ENCODE measurements at places on chromosomes 12 and 14.

DNA sequence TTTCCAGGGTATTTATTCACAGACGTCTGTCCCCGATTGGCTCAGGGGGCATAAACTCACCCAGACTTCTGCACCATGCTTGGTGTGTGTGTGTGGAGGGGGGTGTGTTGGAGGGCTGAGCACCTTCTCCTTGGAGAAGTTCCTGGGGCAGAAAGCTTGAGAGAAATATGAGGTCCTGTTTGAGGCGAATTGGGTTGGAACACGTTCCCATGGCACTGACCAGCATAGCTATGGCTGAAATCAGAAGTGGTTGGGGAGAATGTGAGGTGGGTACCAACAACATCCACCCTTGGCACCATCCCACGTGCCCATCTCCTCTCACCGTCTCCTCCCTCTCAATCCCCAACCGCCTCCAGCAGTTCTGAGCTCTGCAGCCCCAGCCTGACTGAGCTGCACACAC is 16.0 kb upstream of the GPATCH2L start:
- no peak for DNase-seq

- DNase-seq, result no peak
These were observed 274.9 kb downstream of the EMP1 start for GRCh38 chr12:13471471-13471870.

- DNase-seq, result peak; percentile 53
These were observed 449.6 kb upstream of the RGS6 start for GRCh38 chr14:71482671-71483070.

GRCh38 chr12:4202487-4202886 is 71.1 kb upstream of the CCND2 start:
- DNase-seq, result no peak

DNA sequence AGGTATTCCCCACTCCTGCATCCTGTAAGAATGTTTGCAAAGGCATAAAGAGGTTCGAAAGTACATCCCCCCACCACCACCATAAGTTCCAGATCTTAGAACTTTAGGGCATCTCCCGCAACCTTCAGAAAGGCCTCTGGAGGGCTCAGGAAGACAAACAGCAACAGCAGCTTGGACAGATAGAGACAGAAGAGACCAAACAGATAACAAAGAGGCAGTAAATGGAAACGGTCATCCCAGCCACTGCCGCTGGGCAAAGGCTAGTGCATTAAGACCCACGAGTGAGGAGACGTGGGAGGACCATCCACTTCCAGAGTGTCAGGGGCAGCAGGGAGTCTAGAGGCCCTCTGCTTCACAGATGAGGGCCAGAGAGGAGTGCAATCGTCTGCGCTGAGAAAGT is 124.3 kb downstream of the CRACR2A start:
- DNase-seq, result no peak

GRCh38 chr12:96233168-96233567 is 39.0 kb downstream of the ELK3 start:
- no peak for DNase-seq

DNA sequence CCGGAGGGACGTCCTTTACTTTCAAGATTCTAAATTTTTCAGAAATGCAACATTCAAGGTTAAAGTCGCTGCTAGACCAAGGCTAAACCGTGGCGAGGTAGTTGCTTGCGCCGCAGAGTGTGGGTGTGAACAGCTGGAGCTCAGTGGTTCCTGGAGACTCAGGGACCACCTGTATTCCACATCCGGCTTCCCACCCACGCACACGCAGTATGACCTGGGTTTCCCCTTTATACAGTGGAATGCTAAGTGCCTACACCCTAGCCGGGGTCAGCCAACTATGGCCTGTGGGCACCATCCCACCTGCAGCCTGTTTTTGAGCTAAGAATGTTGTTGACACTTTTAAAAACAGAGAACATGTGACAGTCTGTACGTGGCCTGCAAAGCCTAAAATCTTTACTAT is 42.9 kb upstream of the TESC start:
- no peak for DNase-seq

- no peak for DNase-seq
These were observed 146.2 kb upstream of the PWP1 start for GRCh38 chr12:107539196-107539939.

DNA sequence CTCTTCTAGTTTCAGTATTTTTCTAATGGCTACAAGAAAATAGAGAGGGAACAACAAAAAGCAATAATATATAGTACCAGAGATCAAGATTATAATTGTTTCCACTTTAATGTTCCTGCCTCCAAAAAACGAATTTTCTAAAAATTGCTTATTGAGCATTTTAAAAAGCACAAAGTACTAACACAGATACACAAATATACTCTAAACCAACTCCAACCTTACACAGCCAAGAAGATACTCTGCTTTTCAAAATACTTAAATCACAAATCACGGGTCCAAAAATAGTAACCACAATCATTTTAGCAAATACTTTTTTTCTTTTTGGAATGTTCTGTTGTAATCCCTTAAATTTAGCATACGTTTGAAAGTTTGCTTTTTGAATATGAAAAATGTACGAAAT is 2.0 kb downstream of the YAF2 start:
- no peak for DNase-seq

- DNase-seq, result no peak
These were observed 25.7 kb downstream of the METTL25 start for GRCh38 chr12:82383930-82384552.

DNA sequence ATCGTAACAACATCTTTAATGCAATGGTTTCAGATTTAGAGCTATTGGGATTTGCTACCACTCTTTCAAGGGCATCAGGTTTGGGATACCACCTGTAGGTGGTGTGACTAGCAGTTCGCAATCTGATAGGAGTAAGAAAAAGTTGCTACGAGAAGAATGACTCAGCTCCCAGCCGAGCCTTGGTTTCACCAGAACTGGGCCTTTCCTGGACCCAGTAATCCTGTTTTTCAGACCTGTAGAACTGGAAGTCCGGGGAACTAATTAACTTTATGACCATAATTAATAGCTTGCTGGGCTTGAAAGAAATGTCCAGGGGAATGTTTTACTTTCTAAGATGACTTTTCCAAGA is 770 bp downstream of the ABHD4 start:
- DNase-seq, result peak; percentile 40

DNA sequence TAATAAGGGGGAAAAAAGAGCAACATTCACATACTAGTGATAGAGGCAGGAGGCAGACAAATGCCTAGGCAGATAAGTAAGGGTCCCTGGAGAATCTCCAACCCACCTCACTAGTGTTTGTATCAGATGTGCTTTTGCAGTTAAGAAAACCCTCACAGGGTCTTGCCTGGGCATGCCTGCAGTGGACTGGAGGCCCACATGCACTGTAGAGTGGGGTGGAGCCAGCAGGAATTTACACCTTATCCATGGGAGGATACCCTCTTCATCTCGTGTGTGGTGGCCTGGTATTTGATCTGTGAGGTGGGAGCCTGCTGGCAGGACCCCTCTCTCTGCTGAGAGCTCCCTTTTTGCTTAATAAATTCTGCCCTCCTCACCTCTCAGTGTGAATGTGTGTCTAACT is 238.0 kb upstream of the SLC16A7 start:
- DNase-seq, result no peak

GRCh38 chr12:59780605-59781135 is 184.8 kb downstream of the SLC16A7 start:
- DNase-seq, result no peak

- no peak for DNase-seq
These were observed 4.6 kb downstream of the AP1G2 start for GRCh38 chr14:23562822-23563472.

- DNase-seq, result peak; percentile 59
These were observed 914 bp upstream of the PACS2 start for GRCh38 chr14:105313381-105314286.

DNA sequence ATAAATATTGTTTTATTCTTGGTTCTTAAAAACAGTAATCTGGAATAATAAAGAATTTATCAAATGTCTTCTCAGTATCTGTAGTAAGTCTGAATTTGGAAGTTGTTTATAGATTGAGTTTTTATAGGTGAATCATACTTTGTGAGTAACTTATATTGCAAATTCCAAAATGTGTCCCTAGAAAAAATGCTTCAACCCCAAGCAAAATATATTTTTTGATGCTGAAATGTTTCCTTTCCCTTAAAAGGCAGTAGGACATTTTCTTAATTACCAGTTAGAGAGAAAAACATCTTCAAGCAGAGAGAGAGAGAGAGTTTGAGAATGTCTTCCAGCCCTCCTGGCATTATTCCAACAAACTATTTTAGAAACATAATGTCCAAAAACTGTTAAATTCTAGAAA is 37.9 kb downstream of the PELI2 start:
- no peak for DNase-seq

GRCh38 chr14:82075566-82075965 is 541.9 kb upstream of the SEL1L start:
- peak; percentile 15 for DNase-seq

GRCh38 chr12:52984136-52984535 is 22.1 kb upstream of the EIF4B start:
- DNase-seq, result no peak

DNA sequence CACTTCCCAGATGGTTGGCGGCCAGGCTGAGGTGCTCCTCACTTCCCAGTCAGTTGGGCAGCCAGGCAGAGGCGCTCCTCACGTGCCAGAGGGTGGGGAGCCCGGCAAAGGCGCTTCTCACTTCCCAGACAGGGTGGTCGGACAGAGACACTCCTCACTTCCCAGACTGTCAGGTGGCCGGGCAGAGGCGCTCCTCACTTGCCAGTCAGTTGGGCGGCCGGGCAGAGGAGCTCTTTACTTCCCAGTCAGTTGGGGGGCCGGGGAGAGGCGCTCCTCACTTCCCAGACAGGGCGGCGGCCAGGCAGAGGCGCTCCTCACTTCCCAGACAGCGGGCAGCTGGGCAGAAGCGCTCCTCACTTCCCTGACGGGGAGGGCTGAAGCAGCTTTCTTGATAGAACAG is 143.0 kb upstream of the ARID2 start:
- DNase-seq, result no peak

DNA sequence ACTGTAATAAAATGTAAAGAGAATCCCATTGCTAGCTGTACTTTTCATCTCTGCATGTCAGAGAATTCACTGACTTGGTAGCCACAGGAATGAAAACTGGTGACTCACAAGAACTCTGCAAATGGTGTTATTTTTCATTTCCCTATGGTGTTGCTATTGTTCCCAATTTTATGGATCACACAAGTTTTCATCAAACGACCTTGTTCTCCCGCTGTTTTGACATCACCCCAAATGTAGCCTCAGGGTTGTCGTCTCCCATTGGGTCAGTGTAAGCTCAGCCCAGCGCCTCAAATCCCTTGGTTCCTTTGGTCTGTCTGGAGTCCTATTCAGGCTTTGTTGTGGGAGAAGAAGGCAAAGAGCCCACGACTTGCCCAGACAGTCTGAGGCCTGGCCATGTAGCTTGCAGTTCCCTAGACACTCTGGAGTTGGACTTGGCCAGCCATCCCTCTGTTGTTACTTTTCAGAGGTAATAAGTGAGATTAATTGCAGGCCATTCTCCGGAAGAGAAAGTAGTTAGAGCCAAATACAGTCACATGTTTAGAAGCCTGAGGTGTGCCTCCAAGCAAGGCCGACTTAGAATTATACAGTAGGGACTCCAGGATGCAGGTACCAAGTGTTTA is 159.2 kb downstream of the TGFB3 start:
- DNase-seq, result no peak

GRCh38 chr12:71589478-71589881 is 74.2 kb downstream of the ZFC3H1 start:
- DNase-seq, result no peak

DNA sequence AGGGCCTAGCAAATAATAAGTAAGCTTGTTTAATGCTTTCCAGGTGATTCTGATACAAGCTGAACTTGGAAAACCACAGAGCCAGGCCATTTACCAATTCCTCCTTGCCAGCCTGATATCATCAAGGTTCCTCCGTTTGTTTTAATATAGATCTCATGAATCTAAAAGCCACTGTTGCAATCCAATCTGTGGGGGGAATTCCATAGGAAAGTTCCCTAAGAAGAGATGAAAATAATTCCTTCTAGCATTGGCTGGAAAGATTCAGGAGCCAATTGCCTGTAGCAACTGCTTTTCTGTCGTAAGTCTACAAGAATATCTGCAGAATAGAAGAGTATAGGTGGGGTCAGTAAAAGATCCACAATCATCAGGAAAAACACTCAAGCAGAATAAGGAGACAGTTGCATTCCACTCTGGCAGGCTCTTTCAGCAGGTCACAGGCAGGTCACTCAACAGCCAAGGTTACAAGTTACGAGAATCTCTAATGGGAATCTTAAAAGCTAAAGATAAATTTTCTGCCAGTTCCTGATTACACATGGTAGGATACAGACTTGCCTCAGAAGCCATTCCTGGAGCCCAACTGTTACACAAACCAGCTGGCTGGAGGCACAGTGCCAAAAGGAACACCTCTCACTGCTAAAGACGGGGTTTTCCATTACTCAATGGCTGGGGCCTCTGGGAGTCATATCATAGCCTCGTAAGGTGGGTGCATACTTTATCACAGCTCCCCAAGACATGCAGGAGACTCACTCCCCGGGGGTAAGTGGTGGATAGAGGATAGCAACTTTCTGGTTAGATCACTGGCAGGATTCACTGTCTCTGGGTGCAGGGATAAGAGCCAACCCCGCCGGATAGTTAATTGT is 43.6 kb downstream of the FGD6 start:
- peak; percentile 62 for DNase-seq

DNA sequence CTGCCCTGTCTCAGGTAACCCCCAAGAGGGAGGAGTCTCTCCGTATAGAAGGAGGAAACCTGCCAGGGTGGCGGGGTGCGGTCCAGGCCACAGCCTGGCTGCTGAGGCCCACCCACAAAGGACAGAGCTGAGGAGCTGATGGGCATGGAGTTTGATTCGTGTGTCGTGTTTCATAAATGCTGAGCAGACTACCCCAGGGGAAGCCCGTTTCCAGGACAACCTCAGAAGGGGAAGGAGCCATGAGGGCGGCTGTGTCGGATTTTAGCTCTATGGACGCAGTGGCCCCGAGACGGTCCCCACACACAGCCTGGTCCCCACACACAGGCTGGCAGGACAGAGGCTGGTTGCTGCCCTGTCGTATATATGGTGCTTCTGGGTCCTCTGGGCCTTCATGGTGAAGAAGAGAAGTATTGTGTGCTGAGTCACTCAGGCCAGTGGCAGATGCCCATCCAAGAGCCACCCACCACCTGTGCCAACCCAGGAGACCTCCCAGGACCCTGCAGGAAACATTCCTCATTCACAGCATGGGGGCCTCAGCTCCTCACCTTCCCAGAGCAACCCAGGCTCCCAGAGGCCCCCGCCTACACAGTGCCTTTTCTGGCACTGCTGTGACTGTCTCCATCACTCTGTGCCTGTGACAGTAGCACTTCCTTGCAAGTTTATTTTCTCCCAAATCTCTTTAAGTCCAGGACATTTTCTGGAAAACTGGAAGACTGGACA is 63.1 kb upstream of the RIN3 start:
- DNase-seq, result no peak
